ENCODE measurements at places on chromosomes 5 and 9.
A peak's percentile ranks its signal among the peaks of the same experiment; 100 is the strongest.

DNA sequence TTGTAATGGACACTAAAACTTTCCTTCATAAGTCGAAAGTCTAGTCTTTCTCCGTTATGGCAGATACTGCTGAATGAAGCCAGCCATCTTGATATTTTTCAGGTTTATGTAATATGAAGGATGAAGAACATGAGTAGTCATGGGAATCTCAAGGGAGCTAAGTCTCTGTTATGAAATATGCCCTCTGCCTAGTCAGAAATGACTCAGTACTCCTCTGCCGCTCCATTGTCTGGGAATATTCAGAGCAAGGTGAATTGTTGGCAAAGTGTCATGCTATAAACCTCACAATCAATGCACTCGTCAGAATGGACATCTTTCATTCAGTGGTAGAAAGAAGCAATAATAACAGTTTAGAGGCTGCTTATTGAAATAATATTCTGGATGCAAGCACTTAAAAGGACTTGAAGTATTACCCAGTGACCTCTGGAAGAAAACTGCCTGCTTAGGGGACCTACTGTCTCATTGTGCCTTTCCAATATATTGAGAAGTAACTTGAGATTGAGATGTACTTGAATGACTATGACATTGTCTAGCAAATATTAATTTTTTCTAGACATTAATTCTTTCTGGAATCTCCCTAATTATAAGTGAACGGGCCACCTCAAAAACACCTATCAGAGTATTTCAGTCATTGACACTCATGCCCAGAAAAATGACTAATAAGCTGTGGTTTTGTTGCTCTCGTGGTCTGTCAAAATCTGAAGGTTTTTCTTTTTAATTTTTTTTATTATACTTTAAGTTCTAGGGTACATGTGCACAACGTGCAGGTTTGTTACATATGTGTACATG is 1011.5 kb upstream of the ACO1 start:
- no peak for DNase-seq

- no peak for DNase-seq
These were observed 157.9 kb upstream of the ALDH1B1 start for GRCh38 chr9:38234479-38235170.

GRCh38 chr5:132327252-132327955 is 33.2 kb downstream of the SLC22A4 start:
- DNase-seq: no peak

- DNase-seq: no peak
These were observed 23.4 kb upstream of the FUBP3 start for GRCh38 chr9:130555968-130556367.

DNA sequence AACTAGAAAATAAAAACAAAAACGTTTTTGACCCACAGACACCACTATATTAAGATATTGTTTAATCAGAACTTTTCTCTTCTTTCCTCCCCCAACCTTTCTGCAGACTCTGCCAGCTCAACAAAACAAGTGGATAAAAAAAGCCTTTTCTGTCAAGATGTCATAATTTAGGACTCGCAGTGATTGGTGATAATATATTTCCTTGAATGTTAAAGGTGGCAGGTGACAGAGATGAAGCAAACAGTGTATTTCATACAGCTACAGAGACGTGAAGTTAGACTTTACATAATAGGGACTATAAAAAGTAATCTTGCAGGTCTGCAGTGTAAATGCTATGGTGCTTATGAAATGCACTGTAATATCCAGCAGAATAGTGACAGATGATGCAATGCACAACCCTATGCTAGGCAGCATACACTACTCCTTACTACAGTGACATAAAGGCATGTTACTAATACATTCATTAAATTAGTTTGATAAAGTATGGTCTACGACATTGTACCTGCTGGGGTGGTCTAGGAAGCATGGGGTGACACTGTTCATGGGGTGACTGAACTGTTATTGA is 326.7 kb upstream of the GRAMD2B start:
- no peak for DNase-seq

DNA sequence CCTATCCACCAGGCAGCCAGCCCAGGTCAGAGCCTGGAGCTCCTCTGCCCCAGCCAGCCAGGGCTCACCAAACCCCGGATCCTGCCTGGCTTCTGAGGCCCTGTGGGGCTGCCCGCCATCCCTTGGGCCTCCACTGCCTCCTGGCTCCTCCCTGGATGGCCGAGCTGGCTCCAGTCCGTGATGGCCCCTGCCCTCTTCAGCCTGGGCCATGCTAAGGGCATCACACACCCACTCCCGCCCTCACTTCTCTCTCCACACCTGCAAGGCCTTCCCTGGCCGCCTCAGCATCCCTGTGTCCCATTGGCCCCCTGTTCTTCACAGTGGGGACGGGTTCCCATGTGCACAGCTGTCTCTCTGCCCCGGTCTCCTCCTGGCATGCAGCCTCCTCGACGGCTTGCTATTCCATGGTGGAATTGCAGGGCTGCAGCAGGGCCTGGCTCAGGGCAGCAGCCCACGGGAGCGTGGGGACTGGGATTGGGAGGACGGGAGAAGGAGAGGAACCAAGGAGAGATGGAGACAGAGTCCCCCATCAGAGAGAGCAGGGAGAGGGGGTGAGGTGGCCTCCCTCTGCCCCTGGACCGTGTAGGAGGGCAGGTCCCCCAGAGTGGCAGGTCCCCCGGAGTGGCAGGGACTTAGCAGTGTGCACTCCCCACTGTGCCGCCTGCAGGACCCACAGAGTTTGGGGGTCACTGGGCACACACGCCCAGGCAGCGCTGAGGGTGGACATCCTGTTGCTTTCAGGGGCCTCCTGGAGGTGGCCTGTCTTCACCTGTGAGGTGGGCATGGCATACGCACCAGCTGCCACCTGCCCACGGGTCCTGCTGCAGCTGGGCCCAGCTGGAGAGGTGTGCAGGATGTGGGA is 16.7 kb upstream of the RNU6ATAC start:
- no peak for DNase-seq

DNA sequence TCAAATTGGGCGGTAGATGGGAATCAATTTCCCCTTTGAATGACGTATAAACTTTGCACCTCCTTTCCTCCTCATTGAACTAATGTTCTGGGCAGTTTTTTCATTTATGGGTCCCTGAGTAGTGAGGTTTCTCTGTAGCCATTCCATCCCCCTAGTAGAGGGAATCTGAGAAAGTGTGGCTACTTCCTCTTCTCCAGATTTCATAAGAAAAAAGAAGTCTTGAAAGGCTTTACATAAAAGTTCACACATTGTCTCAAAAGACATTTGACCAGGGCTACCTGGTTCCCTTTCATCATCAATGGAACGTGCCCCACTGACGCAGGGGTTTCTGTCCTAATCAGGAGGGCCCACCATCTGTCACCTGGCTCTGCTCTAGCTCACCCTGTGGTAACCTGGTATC is 57.3 kb downstream of the CTSL start:
- DNase-seq: no peak

GRCh38 chr5:19739671-19740070 is 248.3 kb downstream of the CDH18 start:
- no peak for DNase-seq

DNA sequence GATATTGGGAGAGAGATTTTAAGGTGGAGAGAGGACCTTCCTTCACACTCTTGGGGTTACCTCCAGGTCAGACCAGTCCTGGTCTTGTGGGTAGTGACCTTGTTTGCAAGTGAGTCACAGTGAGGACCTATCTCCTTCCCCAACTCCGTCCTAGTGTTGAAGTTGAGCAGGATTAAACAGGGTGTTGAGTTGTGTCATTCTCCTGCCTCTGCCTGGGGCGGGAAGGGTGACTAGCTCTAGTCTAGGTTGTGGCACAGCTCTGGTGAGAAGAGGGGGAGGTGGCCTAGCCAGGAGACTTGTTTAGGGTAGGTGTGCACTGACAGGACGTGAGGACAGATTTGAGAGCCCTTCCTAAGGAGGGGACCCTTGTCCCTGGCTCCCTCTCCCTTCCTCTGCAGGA is 119.6 kb upstream of the PITX1 start:
- no peak for DNase-seq

- DNase-seq: no peak
These were observed 151.6 kb upstream of the PHYKPL start for GRCh38 chr5:178383919-178384815.

GRCh38 chr5:33479311-33479710 is 38.5 kb downstream of the TARS1 start:
- peak; percentile 22 for DNase-seq

DNA sequence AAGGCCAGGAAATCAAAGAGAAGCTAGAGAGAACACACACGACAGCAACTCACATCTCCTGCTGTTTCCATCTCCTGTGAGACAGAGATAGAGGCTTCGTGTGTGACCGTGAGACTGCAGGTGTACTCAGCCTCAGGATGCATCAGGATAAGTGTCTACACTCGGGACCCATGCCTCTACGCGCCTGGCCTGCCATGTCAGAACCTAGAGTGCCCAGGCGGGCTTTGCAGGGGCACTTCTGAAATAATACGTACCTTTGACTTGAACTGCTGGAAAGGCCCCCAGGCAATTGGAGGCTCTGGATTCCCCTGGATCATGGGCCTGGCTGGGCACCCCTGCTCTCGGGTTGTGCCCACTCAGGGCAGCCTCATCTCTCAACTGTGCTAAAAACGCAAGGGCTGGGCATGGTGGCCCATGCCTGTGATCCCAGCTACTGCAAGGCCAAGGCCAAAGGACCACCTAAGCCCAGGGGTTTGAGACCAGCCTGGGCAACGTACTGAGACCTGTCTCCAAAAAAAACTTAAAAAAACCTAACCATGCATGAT is 13.0 kb downstream of the CLPTM1L start:
- DNase-seq: no peak

DNA sequence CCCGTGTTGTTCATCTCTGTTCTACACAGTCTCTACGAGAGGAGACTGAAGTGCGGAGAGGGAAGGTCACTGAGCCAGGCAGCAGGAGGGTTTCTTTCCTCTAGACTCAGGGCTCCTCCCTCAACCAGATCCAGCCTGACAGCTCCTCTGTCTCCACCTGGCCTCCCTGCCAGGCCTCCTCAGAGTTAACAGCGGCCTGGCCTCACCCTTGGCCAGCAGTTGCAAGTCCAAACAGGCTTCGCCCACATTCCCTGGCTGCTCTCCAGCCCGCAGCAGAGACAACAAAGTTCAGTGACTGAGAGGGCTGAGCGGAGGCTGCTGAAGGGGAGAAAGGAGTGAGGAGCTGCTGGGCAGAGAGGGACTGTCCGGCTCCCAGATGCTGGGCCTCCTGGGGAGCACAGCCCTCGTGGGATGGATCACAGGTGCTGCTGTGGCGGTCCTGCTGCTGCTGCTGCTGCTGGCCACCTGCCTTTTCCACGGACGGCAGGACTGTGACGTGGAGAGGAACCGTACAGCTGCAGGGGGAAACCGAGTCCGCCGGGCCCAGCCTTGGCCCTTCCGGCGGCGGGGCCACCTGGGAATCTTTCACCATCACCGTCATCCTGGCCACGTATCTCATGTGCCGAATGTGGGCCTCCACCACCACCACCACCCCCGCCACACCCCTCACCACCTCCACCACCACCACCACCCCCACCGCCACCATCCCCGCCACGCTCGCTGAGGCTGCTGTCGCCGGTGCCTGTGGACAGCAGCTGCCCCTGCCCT is at the start of gene HRCT1:
Gene HRCT1, plus strand, starts transcription at position 291 of the 768 bp plus-strand sequence. Its CDS starts 86 bp downstream, at position 377.
- DNase-seq: peak; percentile 89

DNA sequence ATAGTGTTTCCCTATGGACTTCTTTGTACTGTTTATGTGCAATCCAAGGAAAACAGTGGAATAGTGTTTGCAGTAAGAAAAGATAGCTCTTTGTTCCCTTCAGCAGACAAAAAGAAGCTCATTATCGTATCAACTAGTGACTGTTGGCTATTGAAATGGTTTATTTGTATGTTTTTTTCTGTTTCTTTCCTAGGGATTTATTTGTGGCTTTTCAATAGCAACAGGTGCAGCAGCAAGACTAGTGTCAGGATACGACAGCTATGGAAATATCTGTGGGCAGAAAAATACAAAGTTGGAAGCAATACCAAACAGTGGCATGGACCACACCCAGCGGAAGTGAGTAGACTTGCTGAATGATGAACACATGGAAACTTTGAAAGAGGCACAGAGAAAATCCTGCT is 65.1 kb downstream of the SLC44A1 start:
- DNase-seq: no peak

DNA sequence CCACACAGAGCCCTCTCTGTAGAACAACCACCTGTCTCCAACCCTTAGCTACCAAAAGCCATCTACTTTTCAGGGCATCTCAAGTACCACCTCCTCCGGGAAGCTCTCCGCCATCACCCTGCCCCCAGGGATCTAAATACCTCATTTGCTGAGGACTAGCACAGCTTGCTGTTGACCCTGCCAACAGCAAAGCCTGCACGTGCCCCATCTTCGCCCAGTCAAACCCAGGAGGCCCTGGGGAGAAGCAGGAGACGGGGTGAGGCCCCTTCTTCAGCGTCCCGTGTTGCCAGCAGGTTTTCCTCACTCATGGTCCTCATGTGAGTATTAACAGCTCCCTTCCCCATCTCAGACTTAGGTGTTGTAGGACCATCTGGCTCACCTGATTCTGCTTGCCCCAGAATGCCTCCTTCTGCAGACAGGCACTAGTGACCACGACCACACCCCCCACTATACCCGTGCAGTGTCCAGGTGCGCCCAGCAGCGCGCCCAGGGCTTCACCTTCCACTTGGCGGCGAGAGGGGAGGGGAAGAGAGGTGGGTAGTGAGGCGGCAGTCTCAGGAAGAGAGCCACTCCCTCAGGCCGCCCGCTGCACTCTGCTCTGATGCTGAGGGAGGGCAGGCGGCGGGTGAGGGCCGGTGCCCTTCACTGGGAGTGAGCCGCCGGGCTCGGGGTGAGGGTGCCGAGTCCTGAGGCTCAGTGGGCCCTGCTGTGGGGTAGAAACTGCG is 11.1 kb downstream of the VAV2 start:
- no peak for DNase-seq

DNA sequence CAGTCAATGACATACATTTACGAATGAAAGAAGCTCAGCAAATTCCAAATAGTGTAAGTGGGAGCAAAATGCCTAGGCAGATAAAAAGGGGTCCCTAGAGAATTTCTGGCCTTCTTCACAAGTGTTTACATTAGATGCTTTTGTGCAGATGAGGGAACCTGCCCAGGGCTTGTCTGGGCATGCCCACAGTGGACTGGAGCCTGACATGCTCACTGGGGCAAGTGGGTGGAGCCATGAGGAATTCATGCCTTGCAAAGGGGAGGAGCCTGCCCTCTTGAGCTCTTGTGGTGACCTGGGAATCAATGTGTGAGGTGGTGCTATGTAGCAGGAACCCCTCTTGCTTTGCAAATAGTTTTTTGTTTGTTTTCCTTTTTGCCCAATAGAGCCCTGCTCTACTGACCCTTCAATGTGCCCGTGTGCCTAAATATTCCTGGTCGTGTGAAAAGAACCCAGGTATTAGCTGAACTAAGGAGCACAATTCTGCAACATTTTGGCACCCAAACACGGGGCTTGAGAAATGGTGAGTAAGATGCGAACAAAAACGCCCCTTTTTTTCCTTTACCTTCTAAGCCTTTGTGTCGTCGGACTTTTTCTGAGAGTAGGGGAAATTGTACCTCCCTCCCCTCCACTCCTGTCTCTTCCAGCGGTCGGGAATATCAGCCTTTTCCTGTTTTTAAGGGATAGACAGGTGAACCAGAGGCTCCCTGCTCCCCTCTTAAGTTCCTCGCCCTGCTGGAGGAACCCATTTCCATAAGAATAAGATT is 433.8 kb upstream of the CDH9 start:
- peak; percentile 93 for DNase-seq

All from mesenchymal stem cell (in vitro differentiated cells and primary cell).